Lung (tissue), 17 donors: ENCODE measurements at places on chromosomes 7 and 10.
A peak's percentile ranks its signal among the peaks of the same experiment; 100 is the strongest.

GRCh38 chr10:92130622-92131274 is 160.1 kb downstream of the CPEB3 start:
- no peak overlapping the region for H3K27ac ChIP-seq
- no peak overlapping the region for H3K4me3 ChIP-seq
- DNase-seq = no peak

DNA sequence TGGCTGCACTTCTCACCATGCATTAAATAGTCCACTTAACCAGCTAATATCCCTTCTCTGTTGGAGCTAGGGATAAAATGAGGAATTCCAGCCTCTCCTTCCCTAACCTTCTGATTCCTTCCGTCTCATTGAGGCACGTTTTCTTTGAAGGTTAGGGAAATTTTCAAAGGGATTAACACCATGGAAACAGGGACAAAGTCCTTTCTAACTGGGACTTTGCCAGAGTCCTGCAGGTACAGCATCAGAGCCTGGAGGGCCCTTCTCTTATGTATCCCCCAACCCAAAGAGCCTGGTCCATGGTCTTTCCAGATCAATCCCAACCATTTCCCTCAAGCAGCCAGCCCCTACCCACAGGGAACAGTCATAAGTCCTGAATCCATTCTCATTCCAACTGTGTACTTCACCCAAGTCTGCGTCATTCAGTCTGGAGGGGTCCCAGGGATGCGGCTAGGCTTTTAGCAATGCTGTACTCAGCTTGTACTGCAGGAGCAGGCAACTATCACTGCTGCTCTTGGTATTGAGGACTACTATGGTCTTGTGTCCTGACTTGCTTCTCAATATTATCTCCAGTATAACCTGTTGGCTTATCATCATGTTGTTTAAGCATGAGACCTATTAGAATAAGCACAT is 34.6 kb upstream of the CROT start:
- H3K27me3 ChIP-seq = no peaks in the 10 kb centered on the region
- H3K27ac ChIP-seq = no peak overlapping the region
- DNase-seq = no peak
- no peaks in the 10 kb centered on the region for H3K36me3 ChIP-seq

- no peak for DNase-seq
- H3K4me1 ChIP-seq = no peaks in the 10 kb centered on the region
- H3K36me3 ChIP-seq = no peaks in the 10 kb centered on the region
- no peak overlapping the region for H3K4me3 ChIP-seq
- H3K27ac ChIP-seq = no peak overlapping the region
Observed at GRCh38 chr10:81297292-81297691, 577.7 kb upstream of the NRG3 start.

DNA sequence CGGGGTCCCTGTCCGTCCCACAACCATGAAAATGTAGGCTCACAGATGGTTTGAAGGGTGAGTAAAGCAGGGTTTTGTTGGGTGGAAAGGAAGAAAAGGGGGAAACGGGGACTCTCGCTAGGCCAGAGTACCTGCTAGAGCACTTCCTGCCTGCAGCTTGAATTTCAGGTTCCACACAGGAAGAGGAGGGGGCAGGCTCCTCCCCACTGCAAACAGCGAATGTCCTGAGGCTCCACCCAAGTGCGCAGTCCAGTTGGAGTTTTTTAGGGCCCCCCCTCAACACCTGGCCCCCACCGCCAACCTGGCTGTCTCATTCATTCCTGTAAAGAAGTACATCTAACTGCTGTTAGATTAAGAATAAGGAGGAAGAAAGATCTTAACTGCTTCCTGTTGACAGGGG is 414.7 kb downstream of the SH2D4B start:
- no peaks in the 10 kb centered on the region for H3K4me1 ChIP-seq
- no peak overlapping the region for H3K27ac ChIP-seq
- H3K4me3 ChIP-seq = no peak overlapping the region
- DNase-seq = no peak
- no peaks in the 10 kb centered on the region for H3K27me3 ChIP-seq
- H3K36me3 ChIP-seq = no peaks in the 10 kb centered on the region

GRCh38 chr10:21021843-21022594 is 124.9 kb upstream of the NEBL start:
- H3K27me3 ChIP-seq = no peaks in the 10 kb centered on the region
- no peak overlapping the region for H3K27ac ChIP-seq
- peak; percentile 37 for DNase-seq

GRCh38 chr10:7689591-7689990 is 13.5 kb upstream of the ITIH2 start:
- H3K27ac ChIP-seq = no peak overlapping the region
- H3K36me3 ChIP-seq = no peaks in the 10 kb centered on the region
- H3K4me3 ChIP-seq = no peak overlapping the region
- H3K4me1 ChIP-seq = no peaks in the 10 kb centered on the region
- H3K27me3 ChIP-seq = no peaks in the 10 kb centered on the region

GRCh38 chr7:17368856-17369524 is 70.5 kb downstream of the AHR start:
- H3K4me3 ChIP-seq = no peak overlapping the region
- H3K36me3 ChIP-seq = no peaks in the 10 kb centered on the region
- no peak overlapping the region for H3K27ac ChIP-seq
- DNase-seq = no peak

DNA sequence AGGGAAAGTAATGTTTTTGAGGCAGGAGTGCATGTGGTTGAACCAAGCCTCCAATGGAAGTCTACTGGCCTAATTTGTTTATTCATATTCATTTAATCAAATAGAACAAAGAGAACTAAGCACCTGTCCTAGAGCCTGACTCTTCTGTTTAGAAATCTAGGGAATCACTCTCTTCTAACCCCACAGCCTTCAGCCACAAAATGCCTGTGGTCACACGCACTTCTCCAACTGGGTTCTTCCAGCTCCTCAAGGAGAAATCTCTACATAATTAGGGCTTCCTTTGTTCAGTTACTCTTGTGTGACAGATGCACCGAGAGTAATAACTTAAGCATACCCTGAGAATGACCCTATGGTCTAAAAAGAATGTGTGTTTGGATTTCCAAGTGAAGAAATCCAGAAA is 133.7 kb upstream of the NAMPT start:
- peaks cover 17% of the 10 kb centered on the region for H3K4me1 ChIP-seq
- no peaks in the 10 kb centered on the region for H3K36me3 ChIP-seq
- no peak overlapping the region for H3K4me3 ChIP-seq
- H3K27ac ChIP-seq = peak overlapping the region; percentile 64
- no peaks in the 10 kb centered on the region for H3K27me3 ChIP-seq
